ENCODE measurements at places on chromosomes 6 and 20.

DNA sequence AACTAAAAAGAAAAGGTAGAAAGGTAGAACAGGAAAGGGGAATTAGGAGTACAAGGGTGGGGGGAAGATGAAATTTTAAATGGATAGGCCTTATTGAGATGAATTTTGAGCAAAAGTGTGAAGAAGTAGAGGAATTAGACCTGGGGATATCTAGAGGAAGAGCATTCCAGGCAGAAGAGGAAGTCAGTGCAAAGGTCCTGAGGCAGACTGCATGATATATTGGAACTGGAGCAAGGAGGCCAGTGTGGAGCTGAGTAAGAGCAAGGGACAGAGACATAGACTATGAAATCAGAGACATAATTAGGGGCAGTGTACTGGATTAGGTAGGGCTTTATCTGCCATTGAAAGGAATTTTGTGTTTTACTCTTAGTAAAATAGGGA lies 40.4 kb downstream of the MAPK14 start:
- no peak for DNase-seq

GRCh38 chr6:141866731-141867497 lies 265.8 kb upstream of the GJE1 start:
- no peak for DNase-seq

DNA sequence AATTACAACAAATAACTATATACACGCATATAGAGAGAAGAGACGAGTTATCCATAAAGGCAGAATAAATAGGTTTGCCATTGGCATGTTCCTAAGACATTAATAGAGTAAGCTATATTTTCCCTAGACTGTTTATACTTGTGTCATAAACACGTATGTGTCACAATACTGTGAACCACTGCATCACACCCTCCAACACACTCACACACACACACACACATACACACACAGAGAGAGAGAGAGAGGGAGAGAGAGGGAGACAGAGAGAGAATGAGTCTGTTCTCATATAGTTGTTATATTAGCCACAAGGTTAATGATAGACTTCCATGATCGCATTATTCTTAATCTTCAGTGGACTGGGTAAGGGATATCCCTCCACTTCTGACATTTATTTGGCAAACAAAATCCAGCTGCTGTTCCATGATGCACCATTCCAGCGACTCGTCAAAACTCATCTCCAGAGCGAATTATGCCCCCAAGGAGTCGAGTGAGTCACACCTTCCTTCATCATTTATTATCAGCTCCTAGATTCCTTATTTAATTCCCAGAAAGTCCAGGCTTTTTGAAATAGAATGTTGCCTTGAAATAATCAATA lies 82.8 kb upstream of the HIVEP1 start:
- no peak for DNase-seq

GRCh38 chr6:145761584-145761983 lies 26.3 kb upstream of the EPM2A start:
- DNase-seq, result no peak

- no peak for DNase-seq
Measured at GRCh38 chr20:50197463-50198179, 7.0 kb downstream of the CEBPB start.

GRCh38 chr6:56714982-56715456 lies 72.3 kb upstream of the DST start:
- no peak for DNase-seq

DNA sequence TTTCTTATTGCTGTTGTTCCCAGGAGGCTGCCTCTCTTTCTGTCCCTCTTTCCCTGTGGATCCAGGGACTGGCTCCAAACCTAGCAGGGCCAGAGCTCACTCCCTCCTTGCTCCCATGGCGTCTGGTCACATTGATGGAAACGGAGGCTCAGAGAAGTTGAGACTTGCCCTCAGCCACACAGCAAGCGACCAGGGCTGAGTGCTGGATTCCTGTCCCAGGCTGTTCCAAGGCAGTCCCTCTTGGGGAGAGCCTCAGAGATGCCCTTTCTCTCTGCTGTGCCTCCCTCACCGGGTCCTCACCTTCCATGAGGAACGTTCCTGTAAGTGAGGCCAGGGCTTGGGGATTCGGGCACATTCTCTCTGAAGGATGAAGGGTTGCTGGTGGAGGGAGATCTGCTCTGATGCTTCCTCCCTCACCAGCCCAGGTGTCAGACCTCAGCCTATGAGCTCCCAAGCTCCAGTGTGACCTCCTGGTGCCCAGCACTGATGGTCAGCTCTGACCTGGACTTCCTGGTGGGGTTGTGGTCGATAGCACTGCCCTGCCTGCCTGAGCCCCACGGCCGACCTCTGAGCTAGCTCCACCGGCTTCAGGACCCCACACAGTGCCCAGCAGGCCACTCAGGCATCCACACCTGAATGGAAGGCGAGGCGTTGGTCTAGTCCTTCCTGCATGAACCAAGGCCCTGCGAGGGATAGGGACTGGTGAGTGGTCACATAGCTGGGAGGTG lies 26.8 kb downstream of the SUN5 start:
- DNase-seq, result no peak

DNA sequence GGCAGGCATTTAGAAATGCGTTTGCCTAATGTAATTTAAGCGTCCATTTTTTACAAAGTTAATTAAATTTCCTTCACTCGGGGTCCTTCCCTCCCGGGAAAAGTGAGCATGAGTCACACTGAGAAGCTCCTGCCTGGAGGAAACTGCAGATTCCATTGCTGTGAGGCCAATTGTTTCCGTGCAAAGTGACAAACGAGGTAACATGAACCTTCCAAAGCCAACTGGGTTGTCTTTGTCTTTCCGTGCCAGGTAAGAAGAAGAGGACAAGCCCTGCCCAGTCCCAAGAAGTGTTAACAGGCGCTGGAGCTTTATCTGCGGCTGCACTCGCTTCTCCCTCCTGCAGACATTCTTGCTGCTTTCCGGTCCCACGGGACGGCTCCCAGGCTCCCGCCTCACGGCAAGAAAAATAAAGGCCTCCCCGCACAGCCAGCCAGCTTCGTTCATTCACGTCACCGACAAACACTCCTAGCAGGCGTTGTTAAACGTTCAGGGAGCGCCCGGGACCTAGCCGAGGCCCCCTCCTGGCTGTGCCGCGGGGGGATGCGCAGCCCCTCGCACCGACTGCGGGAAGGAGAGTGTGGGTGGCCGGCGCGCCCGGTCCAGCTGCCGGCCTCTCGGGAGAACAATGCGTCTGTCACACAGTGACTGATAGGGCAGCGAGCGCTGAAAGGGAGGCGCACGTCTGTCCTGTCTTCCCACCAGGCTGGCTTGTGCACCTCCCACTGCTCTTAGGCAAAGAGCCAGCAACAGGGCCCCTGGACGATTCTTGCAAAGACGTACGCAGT lies 61.5 kb upstream of the HDDC2 start:
- DNase-seq, result no peak

GRCh38 chr6:113654396-113654795 lies 202.7 kb upstream of the MARCKS start:
- no peak for DNase-seq

- DNase-seq, result no peak
Measured at GRCh38 chr6:31691078-31691463, 10.2 kb upstream of the LY6G5C start.

GRCh38 chr20:5734602-5735001 lies 15.6 kb upstream of the SHLD1 start:
- no peak for DNase-seq

- DNase-seq, result no peak
Measured at GRCh38 chr6:112606656-112607435, 259.7 kb downstream of the RFPL4B start.

- no peak for DNase-seq
Measured at GRCh38 chr6:36204068-36204753, 7.7 kb downstream of the BRPF3 start.

DNA sequence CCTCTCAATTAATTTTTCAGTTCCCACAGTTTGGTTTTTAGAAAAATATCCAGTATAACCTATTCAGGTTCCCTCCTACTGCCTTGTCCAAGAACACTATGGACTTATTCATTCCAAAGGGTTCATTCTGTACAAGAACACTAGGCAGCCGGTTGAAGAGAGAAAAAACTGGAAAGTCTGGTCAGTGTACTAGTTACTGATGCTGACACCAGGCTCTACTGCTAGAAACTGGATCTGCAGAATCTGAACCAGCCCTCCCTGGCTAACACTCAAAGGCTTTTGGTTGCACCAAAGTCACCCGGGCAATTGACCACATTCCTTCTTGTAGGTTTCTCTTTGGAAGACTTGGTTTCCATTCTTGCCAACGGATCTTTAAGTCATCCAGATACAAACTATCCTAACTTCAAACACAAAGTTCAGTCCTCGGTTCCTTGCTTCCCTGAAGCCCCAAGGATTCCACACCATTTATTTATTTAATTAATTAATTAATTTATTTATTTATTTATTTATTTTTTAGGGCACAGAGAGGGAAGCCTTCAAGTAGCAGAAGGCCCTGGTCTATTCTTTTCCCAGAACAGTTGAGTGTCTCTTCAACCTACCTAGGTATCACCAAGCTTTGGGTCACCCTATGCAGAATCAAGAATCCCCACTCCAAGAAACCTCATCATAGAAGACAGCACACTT lies 268.1 kb downstream of the ADGB start:
- DNase-seq, result no peak

DNA sequence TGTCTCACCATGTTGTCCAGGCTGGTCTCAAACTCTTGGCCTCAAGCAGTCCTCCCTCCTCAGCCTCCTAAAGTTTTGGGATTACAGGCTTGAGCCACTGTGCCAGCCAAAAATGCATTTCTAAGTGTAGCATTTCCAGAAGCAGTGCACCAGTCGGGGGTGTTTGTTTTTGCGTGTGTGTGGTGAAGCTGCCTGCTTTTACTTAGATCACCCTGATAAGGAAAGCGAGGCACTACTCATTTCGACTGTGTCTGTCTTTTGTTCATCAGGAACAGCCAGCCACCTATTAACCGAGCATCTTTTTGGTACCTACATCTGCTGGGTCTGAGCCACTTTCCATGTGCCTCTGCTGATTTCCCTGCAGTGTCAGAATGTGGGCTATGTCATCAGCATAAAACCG lies 18.7 kb downstream of the SIRT5 start:
- no peak for DNase-seq

GRCh38 chr6:42182101-42182500 lies 8.9 kb downstream of the GUCA1A start:
- no peak for DNase-seq

DNA sequence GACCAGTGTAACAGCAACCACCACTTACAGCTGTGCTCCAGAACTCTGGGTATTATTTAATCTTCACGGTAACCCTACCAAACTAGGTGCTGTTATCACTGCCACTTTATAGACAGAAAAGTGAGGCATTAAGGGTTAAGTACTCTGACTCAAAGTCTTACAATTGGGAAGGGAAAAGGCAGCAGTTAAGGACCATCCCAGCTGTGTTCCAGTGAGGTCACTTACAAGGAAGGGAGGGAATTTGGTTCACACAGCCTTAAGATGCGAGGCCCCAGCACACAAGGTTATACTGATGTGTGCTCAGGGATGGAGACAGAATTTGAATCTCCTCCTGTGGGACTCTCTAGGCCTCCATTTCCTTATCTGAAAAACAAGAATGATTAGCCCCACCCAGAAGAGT lies 46.7 kb downstream of the TRERF1 start:
- DNase-seq, result no peak

- no peak for DNase-seq
Measured at GRCh38 chr6:144897441-144897921, 612.3 kb downstream of the UTRN start.

DNA sequence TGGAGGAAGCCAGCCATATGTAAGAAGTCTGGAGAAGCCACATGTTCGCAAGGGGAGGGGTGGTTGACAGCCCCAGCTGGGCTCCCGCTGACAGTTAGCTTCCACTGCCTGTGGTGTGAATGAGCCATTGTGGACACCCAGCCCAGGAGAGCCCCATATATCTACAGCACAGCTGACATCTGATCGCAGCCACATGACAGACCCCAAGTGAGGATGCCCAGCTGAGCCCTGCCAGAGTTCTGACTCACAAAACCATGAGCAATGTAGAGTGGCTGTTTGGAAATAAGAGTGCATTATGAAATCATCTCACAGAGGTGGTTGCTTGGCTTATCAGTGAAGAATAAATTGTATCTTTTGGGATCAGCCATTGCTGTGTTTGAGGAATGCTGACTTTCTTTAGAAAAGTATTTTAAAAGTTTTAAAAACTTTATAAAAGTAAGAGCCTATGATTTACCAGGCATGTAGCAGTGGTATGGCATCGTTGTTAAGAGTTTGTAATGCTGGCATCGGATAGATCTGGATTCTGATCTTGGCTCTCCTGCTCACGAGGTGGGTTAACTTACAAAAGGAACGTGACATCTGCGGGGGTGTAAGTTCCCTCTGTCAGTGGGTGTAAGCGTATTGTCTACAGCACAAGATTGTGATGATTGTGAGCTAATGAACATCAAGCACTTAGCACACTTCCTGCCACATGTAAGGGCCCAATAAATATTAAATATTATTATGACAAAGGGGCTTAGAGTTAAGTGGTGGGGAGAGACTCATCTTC lies 24.1 kb downstream of the CFAP61 start:
- no peak for DNase-seq

GRCh38 chr6:5453546-5453945 lies 192.2 kb downstream of the FARS2 start:
- DNase-seq, result no peak

- no peak for DNase-seq
Measured at GRCh38 chr6:114096561-114097172, 125.7 kb upstream of the HDAC2 start.

- no peak for DNase-seq
Measured at GRCh38 chr20:19668418-19668817, 89.6 kb upstream of the RIN2 start.

DNA sequence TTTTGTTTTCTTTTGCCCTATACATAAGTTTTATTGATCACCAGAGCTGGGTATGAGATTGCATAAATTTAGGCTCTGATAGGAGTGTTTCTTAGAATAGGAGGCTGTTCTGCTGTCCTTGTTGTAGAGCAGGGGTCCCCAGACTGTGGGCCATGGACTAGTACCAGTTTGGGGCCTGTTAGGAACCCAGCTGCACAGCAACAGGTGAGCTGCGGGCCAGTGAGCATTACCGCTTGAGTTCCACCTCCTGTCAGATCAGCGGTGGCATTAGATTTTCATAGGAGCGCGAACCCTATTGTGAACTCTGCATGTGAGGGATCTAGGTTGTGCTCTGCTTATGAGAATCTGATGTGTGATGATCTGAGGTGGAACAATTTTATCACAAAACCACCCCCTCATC lies 26.2 kb downstream of the PHF3 start:
- DNase-seq, result no peak

DNA sequence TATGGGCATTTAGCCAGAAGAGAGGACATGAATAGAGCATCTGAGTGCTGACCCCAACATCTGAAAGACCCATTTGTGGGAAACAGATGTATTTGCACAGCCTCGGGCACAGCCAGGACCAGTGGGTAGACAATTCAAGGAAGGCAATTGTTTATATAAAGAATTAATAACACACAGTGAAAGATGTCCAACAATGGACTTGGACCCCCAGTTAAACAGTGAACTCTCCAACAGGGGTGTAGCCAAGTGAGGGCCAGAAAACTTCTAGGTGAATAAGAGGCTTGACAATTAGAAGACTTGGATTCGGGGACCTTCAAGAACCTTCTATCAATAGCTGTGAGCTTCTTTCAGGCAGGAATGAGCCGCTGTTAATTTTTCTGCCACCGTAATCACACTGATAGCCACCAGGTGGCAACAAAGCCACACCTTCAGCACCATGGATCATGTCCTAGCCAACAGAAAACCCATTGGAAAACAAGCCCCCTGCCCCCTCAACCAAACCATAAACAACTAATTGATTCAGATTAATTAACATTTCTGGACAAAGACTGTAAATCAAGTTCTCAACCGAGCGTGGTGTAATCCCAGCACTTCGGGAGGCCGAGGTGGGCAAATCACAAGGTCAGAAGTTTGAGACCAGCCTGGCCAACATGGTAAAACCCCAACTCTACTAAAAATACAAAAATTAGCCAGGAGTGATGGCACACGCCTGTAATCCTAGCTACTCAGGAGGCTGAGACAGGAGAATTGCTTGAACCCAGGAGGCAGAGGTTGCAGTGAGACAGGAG lies 8.8 kb upstream of the SRSF6 start:
- peak; percentile 6 for DNase-seq

All from stimulated activated CD4-positive, alpha-beta T cell treated with anti-CD3 and anti-CD28 coated beads, TNF-alpha, amount 100 ng/mL, for 4 hours (primary cell).